ENCODE measurements at places on chromosomes 12 and 14. TPM values are rescaled to one million over a fixed set of nuclear protein-coding genes. Genes with fewer than 3 reads are reported as not detected.
A peak's percentile ranks its signal among the peaks of the same experiment; 100 is the strongest.

USP5 gene
- 112 TPM for total RNA-seq

DPY19L2 gene
- total RNA-seq, result 2.4 TPM

PZP gene
- not detected for total RNA-seq

RTN1 gene
- total RNA-seq, result 13.9 TPM

- DNase-seq, result peak; percentile 27
Measured at GRCh38 chr12:92717202-92717601, 14.4 kb downstream of the PLEKHG7 start.

DNA sequence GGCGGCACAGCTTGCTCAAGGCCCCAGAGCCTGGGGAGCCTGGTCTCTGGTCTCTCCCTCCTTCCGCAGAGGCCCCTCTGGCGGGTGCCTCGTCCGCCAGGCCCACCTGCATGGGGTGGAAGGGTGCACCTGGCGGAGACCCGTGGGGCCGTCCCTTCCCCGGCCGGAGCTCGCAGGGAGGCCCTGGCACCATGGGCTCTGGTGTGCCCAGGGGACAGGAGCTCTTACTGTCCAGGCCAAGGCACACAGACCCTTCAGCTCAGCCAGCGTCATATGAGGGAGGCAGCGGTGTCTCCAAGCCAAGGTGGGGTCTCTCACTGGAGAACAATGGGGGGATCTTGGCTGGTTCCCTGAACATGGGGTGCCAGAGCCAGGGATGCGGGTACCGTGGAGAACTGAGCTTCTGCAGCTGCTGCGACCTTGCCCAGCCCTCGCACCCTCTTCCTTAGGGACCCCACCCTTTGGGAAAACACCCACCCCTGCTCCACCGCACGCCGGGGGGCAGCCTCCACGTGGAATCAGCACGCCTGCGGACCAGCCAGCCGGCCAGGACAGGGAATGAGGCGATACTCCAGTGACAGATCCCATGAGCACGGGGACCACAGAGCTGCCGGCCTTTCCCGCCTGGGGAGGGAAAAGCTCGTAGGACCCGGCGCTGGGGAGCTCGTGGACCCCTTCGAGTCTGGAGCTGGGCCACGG is 25.7 kb upstream of the GALNT9 start:
- DNase-seq, result no peak

DNA sequence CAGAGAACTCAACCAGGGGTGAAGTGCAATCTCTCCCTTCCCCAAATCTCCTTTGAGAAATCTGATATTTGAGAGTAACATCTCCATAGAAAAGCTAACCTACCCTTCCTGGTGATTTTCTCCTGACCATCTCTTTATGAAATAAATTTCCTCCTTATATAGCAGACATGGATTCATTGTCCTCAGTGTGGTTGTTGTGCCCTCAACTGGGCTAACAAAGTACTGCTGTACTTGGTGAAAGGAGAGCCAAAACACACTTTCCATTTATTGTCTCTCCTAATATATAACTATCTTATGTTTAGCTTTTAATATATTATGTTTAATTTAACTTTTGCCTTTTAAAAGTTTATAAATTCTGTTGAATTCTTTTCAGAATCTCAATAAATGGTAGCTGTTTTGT is 65.1 kb upstream of the SLCO1B1 start:
- peak; percentile 20 for DNase-seq

GRCh38 chr12:123900871-123901376 is 71.7 kb downstream of the CCDC92 start:
- DNase-seq, result peak; percentile 33

DNA sequence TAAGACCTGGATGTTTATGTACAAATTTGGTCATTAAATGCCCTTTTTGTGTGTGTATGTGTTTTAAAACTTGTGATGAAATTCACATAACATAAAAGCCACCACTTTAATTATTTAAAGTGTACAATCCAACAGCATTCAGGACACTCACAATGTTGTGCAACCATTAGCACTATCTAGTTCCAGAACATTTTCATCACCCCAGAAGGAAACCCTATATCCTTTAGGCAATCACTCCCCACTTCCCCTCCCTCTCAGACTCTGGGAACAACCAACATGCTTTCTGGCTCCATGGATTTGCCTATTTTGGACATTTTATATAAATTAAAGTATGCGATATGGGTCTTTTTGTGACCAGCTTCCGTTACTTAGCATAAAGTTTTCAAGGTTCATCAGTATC is 124.6 kb downstream of the TTC7B start:
- no peak for DNase-seq

DNA sequence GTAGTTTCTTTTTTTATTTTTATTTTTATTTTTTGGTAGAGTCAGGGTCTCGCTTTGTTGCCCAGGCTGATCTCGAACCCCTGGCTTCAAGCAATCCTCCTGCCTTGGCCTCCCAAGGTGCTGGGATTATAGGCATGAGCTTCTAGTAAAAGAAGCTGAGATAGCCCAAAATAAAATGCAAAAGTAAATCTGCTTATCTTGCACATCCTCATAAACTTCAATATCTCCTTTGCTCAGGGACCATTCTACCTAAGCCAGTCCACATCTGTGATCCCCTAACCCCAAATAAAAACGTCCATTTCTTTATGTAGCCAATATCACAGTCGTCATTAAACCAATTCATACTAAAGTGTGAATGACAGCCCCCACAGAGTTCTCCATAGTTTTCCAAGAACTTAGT is 36.3 kb downstream of the ATF7 start:
- no peak for DNase-seq

GRCh38 chr14:39005044-39005880 is 97.8 kb downstream of the SEC23A start:
- no peak for DNase-seq

GRCh38 chr14:61927520-61927919 is 165.3 kb downstream of the SNAPC1 start:
- DNase-seq, result peak; percentile 70

- no peak for DNase-seq
Measured at GRCh38 chr12:63440048-63440447, 228.2 kb downstream of the DPY19L2 start.

GRCh38 chr12:71354871-71355270 is 84.7 kb upstream of the LGR5 start:
- no peak for DNase-seq

GRCh38 chr14:54435500-54435981 is 5.6 kb downstream of the CNIH1 start:
- peak; percentile 39 for DNase-seq

GRCh38 chr12:43362910-43363694 is 188.9 kb downstream of the ADAMTS20 start:
- peak; percentile 69 for DNase-seq

DNA sequence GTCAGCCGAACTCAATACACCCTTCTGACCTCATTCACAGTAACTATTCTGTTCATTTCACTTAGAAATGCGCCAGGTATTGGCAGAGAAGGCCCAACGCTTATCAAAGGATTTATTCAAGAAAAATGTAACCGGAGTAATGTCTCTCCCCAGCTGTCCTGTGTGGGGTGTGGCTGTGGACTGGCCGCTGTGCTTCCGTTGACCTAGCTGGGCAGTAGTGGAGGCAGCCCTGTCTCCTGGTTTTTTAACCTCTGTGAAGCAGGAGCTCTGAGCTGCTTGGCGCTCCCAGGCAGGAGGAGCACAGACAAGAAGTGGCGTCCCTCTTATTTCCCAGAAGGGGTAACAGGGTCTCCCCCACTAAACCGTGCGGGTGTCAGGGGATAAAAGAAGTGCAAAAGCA is 85.2 kb downstream of the ESR2 start:
- no peak for DNase-seq

- no peak for DNase-seq
Measured at GRCh38 chr12:93181409-93181965, 196.2 kb upstream of the NUDT4 start.

GRCh38 chr12:58481811-58482210 is 438.5 kb downstream of the LRIG3 start:
- no peak for DNase-seq

DNA sequence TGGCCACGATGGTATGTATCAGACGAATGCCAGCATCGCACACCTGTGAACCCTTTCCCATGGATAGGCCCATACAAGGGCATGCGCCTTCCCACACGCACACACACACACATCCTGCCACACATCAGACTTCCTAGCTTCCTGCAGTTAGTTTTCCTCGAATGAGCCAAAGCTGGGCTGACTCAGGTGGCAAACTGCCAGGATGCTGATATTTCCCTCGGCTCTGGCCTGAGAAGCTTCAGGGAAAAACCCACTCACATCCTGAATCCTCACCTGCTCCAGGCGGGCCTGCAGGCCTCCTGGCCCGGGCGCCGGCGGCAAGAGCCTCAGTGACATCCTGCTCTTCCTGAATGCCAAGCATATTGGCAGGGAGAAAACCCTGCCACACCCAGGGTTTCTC is 22.4 kb downstream of the CALM1 start:
- peak; percentile 99 for DNase-seq

DNA sequence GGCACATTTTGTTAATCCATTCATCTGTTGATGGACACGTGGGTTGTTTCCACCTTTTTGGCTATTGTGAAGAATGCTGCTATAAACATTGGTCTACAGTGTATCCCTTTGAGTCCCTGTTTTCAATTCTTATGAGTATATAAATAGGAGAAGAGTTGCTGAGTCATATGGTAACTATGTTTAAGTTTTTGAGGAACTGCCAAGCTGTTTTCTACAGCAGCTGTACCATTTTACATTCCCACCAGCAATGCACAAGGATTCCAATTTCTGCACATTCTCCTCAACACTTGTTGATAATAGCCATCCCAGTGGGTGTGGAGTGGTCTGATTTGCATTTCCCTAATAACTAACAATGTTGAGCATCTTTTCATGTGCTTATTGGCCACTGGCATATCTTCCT is 6.9 kb upstream of the SVOP start:
- no peak for DNase-seq

DNA sequence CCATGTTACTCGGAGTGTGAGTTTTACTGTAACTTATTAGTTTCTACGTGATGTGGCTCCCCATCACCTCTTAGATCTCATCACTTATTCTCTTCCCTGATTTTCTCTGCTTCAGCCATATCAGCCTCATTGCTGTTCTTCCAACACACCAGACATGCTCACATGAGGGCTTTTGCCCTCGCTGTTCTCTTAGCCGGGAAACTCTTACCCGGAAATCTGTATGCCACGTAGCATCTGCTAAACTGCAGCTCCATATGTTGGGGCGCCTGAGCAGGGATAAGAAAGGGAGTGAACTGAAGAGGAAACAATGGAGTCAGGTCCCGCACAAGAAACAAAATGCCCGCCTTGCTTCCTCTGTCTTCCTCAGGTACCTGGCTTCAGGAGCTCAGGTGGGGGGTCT is 16.6 kb downstream of the SMUG1 start:
- no peak for DNase-seq

DNA sequence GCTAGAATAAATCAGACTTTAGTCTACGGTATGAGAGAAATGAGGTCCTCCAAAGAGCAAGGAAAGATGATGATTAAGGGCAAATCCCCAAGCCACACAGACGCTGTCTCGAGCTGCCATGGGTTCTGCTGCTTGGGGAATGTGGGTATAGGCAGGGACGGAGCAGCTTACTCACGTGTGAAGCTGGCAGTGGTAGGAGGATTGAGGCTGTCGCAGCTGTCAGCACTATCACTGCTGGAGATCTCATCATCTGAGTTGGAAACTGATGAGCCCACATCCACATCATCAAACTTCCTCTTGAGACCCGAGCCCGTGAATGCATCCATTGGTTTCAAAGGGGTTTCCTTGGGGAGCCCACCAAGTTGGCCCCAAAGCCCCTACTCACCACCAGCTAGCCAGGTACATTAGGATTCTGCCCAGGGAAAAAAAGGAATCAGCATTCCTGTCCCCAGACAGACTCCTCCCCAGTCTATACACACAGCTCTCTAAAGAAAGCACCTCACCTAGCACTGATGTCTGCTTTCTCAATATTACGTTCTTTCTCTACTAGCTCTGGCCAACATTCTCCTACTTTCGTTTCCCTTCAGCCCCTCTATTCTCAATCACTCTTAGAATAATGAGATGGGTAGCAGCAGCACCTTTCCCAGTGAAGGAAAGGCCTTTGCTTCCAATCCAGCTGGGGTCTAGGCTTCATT is 7.0 kb downstream of the CSRNP2 start:
- no peak for DNase-seq

GRCh38 chr14:97331526-97331925 is 534.3 kb downstream of the VRK1 start:
- no peak for DNase-seq

DNA sequence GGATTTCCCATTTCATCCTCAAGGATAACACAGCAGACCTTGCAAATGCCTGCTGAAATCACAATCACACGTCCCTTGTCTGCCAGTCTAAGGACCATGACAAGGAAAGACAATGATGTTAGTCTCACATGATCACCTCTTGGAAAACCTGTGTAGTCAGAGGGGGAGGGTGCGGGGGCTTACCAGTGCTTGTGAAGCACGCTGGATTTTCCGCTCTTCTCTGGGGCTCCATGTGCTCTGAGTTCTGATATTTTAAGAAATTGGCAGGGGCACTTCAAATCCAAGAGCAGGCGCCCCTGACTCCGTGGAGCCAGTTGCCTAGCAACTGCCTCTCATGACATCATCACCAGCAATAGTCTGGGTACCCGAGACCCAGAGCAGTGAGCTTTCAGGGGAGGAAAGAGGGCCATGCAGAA is 200.9 kb upstream of the C14orf180 start:
- DNase-seq, result no peak

DNA sequence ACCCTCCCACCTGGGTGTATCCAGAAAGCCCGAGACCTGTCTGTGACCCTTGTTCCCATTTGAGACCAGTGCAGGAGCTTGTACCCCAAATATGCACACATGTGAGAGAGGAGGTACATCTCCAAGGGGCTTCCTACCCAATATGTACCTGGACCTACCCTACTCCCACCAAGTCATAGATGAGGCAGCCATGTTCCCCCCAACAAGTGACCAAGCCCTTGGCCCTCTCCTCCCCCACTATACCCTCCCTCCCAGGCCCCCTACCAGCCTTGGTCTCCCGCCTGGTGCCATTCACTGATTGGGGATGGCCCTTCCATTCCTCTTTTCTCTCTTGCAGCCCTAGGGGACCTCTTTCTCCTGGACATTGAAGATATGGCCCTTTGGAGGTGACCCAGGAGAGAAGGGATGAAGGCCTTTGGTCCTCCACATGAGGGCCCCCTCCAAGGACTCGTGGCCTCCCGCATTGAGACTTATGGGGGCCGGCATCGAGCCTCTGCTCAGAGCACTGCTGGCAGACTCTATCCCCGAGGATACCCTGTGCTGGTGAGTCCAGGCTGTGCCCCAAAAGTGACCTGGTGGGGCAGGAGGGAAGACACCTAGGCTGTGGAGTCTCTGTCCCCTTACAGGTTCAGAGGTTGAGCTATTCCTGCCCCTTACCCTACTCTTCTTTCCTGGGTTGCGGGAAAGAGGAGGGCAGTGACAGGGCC is 1.5 kb downstream of the PLEKHG6 start:
- no peak for DNase-seq

DNA sequence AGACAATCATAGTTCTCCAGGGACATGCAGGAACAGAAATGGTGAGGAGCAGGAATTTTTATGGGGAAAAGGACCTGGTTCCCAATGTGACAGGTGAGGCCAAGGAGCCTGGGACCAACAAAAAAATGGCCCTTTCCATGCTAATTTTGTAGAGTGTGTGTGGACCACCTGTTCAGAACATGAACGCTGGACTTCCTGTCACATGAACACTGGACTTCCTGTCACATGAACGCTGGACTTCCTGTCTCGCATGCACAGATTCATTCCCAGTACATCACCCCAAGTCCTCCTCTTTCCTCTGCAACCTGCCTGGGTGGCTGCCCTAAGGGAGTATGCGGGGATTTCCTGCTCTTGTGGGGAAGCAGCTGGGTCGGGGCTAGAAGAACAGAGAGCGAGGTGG is 10.1 kb downstream of the FGF6 start:
- DNase-seq, result peak; percentile 20
